Activated T-helper 2 cell treated with anti-CD3 and anti-CD28 coated beads, Interferon-gamma antibody, Interleukin-2, Interleukin-4, amounts not matched to agents 10 μg/mL and 5 μg/mL and 100 μg/mL, durations not matched to agents 14 hours and 24 hours and 36 hours (primary cell): ENCODE measurements at places on chromosomes 3 and 15.

- DNase-seq = no peak
These were observed 65.3 kb downstream of the LRTM1 start for GRCh38 chr3:54862526-54862925.

DNA sequence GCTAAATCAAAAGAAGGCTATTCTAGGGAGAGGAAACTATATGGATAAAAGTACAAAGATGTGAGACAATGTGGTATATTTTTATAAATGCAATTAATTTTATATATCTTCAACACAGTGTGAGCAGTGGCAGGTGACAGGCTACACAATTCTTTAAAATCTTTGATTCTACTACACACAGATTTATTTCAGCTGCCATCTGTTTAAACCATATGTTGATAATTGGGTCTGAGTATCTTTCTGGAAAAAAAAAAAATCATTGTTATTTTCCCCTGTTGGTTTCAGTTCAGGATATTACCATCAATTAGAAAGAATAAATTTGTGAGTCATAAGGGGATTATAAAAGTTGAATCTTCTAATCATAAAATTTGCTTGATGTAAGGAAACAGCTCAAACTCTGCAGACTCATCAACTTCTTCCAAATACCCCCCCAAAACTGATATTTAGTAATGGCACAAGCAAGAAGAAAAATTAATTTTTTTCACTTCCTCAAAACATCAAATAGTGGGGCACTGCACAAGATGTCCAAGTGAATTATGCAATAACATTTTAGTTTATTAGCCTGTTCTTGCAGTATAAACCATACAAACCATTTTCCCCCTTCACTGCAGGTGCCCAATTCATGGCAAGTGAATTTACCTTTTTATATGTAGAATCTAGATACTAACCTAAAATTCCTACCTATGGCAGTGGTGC is 12.0 kb downstream of the PIERCE2 start:
- no peak for DNase-seq

GRCh38 chr3:66572938-66573710 is 72.3 kb upstream of the LRIG1 start:
- no peak for DNase-seq

DNA sequence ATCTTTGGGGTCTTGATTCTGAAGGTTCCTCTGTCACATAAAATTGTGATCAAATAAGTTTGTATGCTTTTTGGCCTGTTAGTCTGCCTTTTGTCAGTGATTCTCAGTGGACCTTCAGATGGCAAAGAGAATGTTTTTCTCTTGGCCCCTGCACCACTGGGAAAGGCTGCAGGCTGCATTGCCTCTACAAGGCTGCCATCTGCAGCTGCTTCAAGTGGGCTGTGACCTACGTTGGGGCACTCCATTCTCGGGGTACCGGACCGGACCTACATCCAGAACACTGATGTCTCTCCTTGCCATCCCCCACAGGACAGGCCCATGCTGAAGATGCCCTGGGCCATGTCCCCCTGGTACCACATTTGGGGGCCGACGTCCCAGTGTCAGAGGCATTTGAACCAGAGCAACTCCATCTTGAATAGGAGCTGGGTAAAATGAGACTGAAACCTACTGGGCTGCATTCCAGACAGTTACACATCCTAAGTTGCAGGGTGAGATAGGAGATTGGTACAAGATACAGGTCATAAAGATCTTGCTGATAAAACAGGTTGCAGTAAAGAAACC is 37.5 kb upstream of the MFGE8 start:
- DNase-seq = no peak

GRCh38 chr3:160665231-160665630 is 11.7 kb upstream of the ARL14 start:
- no peak for DNase-seq

DNA sequence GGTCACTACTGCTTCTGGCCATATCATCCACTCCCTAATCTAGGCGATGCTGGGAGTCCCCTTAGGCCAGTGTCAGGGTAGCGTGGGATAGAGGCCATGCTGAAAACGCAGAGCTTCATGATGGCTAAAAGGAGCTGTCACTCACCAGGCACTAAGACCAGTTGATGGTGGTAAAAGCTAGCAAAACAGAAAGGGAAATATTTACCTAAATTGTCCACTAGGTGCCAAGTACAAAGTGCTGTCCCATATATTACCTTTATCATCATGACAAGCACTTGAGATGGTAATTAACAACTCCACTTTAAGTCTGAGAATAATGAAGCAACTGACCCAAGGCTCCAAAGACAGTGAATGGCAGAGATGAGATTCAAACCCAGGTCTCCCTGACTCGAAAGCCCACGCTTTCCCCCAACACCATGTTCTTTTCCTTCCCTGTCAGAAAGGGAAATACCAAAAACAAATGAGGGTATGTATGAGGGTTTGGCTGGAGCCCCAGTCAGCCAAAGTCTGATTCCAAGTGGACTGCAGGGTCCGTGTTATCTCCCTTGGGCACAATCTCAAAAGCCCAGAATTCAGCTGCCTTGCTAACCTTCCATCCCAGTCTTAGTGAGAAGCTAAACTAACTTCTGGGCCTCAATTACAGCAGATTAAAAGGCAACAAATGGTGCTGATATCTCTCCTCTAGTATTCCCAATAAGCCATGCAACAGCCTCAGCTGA is 84.7 kb downstream of the RBPMS2 start:
- DNase-seq = no peak

DNA sequence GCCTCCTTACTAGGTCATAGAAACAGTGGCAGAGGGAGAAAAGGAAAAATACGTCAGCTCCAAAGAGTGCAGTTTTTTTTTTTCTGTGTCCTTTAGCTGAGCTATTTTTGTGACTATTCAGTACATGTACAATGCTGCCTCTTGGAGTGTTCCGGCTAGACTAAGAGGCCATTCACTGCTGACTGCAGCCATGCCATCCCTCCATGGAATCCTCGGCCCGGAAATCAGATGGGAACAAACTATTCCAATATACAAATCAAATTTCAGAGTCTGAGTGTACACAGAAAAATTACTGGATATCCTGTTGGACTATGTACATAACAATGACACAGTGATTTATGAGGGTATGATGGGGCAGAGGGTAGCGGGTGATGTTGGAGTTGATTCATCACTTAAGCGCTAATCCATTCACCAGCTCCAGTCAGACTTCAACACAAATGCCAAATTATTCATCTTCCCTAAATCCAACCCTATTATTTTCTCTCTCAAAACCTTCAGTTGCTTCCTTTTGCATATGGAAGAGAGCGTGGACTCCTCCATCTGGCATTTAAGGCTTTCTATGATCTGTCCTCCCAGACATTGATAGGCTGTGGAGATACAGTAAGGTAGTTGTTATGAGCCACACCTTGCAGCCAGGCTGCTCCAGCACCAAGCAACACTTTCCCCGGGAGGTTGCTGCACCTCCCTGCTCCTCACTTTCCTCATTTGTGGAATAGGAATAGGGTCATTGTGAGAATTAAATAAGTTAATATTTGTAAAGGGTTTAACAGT is 109.1 kb downstream of the LPP start:
- DNase-seq = no peak

DNA sequence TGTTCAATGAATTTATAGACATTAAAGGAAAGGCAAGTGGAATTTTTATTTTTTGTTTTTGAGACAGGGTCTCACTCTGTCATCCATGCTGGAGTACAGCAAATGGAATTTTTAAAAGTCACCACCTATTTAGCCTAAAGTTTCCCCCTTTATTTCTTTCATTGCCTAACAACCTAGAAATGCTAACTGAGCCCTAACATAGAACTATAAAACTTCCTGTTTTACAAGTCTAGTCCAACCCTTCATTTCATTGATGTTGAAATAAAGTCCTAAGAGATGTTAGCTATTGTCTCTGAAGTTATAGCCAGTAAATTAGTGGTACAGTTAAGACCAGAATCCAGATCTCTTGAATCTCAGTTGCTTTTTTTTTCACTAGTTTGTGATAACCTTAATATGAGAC is 39.0 kb downstream of the MAPK6 start:
- no peak for DNase-seq

DNA sequence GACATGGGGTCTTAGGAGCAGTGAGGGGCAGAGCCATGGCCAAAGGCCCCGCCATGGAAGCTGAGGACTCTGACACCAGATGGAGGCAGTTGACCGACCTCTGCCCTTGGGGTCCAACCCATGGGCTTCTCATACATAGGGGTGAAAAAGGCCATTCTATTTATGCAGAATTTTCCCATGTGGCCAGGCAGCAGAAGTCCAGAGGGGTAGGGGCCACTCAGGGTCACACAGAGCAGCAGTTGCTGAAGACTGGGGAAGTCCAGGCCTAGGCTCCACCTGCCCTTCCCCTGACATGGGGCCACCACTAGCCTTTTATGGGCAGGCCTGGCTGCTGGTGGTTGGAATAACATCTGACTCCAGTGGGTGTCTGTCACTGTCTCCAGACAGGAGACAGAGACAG is 6.4 kb downstream of the PRSS50 start:
- no peak for DNase-seq

DNA sequence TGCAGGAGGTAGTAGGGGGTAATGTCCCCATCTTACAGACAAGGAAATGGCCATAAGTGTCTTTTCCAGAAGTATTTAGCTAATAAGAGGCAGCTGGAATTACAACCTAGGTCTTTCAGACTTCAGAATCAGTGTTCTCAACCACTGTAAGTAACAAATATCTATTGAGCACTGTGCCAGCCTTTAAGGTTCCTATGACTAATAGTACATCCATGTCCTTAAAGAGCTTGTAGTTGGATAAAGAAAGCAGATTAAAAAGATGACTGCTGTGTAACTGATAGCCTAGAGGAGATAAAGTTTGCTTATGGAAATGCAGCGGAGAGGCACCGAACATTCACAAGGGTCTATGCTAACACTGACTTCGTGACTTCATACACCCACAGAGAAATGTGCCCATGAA is 136.0 kb downstream of the KCNMB2 start:
- DNase-seq = no peak

GRCh38 chr3:104564045-104564643 is 802.6 kb upstream of the ALCAM start:
- no peak for DNase-seq

- no peak for DNase-seq
These were observed 115.2 kb downstream of the TIGIT start for GRCh38 chr3:114408736-114409670.

DNA sequence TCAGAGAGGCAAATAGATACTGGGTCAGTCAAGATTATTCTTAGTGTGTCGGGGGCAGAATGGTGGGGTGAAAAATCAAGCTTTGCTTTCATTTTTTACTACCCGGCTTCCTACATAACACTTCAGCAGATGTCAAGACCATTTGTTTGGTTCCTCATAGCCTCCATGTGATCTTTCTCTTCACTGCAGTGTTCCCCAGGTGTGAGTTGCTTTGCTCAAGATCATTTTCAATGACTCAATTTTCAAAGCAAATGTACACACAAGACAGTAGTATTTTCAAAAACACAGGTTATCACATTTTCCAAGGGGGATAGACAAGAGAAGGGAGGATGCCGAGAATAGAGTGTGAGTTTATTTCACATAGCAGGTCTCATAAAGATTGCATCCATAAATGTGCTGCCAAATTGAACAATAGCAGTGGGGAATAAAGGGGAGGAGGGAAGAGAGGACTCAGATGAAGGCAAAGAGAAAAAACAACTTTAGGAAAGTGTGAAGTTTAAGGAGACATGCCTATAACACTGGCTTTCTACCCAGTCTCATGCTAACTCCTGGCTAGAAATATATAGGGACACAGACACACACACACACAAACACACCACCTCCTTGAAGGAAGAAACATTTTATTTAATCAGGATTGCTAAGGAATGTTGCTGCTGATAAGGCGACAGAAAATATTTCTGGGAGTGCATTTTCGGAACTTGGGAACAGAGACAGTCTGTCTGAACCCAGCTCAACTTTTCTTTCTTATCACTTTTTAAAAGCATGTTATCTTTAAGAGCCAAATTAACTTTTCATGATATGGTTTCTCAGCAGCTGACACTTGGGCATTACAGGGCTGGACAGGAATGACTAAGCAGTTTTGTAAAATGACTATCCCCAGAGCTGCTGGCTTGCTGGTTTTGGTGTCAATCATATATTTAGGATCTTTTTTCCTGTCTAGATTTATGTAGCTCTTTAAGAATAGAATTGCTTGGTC is 402.4 kb downstream of the RBMS3 start:
- DNase-seq = no peak

- DNase-seq = no peak
These were observed 13.6 kb downstream of the TMOD3 start for GRCh38 chr15:51842852-51843737.
